ENCODE measurements at places on chromosomes 2 and 18.

GRCh38 chr18:14767474-14767873 lies 19.5 kb downstream of the ANKRD30B start:
- DNase-seq = no peak

GRCh38 chr2:42139101-42139500 lies 30.1 kb upstream of the EML4 start:
- no peak for DNase-seq

- no peak for DNase-seq
Observed at GRCh38 chr18:50115095-50115494, 79.9 kb downstream of the MYO5B start.

DNA sequence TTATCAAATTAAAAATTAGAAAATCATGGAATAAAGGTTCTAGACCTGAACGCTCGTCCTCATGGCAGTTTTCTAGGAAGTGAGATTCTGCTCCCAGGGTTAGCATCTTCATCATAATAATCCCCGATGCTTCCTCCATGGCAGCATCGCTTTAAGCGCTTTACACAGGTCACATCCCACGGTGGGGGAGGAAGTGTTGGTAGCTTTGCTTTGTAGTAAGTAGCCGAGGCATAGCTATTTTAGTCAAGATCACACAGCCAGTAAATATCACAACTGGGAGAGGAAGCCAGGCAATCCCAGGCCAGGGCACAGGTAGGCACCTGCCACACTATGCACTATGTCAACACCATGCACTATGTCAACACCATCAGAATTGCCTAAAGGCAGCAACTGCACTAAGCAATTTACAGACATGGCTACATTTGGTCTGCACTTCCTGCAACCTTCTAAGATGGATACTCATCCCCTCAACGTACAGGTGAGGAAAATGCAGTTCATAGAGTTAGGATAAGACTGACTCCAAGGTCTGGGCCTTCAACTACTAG lies 205.5 kb downstream of the FBXO15 start:
- DNase-seq = no peak

DNA sequence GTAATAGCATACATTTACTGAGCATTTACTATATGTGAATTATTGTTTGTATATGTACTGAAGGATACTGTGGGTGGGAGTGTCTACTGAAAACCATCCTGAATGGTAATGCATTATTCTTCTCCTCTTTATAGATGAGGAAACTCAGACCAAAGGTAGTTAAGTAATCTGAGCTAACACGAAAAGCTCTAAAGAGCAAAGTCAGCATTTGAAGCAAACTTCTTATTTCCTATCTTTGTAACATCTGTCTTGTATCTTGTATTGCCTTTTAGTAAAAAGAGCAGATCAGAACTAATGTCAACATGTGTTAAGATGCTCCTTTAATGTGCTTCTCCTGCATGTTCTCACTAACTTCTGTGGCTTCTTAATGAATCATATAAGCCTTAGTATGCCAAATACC lies 382.8 kb upstream of the NXPH2 start:
- DNase-seq = no peak

DNA sequence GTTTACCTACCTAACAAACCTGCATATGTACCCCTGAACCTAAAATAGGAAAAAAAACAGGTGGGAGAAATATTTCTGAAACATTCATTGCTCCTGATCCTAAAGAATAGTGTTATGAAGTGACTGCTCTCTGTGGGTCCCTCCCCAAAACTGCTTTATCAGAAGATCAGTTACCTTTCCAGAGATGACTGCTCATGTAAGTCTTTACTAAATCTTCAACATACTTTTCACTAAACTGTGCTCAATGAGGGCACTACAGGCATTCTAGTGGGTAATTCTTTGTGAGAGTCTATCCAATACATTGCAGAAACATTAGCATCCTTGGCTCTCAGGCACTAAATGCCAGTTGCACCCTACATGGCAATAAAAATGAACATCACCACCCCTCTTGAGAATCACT lies 189.3 kb upstream of the STK17B start:
- no peak for DNase-seq

- DNase-seq = no peak
Observed at GRCh38 chr2:41149054-41149453, 697.2 kb upstream of the SLC8A1 start.

DNA sequence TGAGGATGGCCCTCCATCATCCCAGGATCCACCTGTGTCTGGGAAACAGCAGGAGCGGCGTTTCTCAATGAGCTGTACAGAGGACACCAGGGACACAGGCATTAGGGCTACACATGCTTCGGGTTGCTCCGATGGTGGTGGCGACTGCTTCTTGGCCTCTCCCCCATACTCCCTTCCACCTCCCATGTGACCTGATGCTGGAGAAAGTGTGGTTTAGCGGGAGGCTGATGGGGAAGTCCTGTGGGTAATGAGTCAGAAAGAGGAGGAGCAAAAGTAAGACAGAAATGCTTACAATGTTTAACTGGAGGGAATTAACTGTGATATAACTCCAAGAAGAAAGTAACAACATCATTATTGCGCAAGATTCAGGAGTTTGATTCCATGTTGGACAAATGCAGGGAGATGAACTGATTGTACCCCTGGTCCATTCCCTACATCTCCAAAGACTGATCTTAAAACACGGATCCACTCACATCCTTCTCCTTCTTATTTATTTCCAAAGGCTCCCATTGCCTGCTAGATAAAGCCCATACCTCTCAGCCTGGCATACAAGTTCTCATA lies 186.6 kb downstream of the NRP2 start:
- no peak for DNase-seq

GRCh38 chr18:75285876-75286275 lies 75.3 kb downstream of the TSHZ1 start:
- no peak for DNase-seq

DNA sequence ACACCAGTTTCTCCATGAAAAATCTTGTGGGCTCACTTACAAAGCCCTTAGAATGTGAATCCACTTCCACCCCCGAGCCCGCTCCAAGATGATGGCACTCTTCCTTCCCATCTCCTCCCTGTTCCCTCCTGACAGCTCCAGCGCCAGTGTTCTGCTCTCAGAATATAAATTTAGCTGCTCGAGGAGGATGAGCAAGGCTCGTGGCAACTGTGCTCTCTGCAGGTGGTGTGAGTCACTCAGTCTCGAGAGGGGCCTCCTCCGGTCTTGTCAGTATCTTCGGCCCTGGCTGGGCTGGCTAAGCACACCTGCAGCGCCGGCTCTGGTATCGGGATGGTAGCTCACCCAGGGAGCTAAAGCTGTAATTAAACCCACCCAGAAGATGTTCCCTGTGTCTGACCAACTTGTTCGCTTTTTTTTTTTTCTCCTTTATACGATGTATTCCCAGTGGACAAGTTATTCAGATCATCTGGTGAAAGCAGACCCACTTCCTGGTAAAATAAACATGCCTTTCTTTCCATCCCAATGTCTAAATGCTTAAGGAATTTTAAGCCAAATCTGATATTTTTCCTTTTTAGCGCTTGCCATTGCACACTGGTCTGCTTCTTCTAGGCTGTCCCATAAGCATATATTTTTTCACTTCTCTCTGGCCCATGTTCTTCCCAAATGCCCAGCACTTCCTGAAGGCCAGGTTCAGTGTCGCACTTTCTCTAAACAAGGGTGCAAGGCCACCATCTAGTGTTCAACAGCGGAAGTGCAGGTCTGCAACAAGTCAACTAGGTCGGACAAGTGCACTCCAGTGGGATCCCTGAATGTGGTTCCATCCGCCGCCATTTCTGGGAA lies 31.4 kb upstream of the YPEL5 start:
- peak; percentile 60 for DNase-seq

GRCh38 chr2:85137156-85137555 lies 4.0 kb downstream of the TCF7L1 start:
- no peak for DNase-seq

DNA sequence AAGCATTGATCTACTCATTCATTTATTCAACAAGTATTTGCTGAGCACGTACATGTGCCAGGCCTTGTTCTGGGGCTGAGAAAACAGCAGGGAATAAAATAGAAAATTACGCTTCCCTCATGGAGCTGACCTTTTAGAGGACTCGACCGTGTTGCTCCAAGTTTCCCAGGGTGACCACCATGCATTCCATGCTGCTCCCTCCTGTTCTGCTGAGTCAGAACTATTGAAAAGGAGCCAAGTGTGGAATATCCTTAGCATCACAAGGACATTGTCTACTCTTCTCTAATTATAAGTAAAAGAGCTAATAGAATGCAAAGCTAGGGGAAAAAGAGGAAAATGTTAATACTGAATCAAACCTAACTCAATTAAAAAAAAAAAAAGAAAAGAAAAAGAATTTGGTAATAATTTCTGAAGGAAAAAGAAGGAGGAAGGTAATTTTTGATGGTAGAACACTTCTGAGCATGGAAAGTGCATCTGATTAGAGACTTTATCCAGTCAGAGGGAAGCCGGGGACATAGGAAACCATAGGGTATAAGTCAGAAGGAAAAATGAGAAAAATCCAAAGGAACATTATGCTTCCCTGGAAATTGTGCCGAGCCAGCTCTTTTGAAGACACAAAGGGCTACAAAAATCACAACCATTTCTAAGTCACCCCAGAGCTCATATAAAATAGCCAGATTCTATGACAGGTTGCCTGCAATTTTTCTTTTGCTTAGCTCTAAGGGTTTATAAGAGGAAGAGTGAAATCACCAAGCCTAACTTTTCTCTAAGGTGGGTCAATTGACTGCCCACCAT lies 339.4 kb downstream of the RND3 start:
- no peak for DNase-seq

DNA sequence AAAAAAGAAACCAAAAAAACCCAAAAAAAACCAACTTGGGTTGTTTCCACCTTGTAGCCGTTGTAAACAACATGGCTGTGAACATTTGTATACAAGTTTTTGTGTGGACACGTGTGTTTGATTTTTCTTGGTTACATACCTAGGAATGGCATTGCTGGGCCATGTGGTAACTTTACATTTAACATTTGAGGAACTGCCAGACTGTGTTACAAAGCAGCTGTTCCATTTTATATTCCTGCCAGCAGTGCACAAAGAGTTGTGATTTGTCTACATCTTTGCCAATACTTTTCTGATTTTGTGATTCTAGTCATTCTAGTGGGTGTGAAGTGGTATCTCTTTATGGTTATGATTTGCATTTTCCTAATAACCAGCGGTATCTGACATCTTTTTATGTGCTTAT lies 22.5 kb downstream of the LPIN1 start:
- DNase-seq = no peak

DNA sequence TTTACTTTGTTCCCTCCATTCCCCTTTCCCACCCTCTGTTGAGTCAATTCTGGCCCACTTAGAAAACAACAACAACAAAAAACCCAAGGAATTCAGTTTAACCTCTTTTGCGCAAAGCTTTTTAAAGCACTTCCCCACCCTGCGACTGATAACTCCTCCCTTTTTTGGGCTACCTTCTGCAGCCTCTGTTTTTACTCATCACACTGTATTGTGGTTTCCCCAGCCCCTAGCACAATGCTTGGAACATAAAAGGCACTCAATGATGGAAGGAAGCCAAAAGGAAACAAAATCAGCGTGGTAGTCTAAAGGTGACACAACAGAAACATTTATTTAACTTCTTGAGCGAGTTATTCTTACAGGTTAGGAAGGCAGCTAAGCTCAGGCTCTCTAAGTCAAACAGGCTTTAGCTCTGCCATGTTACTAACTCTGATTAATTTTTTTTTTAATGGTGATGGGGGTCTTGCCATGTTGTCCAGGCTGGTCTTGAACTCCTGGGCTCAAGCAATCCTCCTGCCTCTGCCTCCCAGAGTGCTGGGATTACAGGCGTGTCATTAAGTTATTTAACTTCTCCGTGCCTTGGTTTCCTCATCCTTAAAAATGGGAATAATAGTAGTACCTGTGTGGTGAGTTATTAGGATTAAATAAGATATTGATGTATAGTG lies 1.3 kb downstream of the CEP68 start:
- DNase-seq = no peak

DNA sequence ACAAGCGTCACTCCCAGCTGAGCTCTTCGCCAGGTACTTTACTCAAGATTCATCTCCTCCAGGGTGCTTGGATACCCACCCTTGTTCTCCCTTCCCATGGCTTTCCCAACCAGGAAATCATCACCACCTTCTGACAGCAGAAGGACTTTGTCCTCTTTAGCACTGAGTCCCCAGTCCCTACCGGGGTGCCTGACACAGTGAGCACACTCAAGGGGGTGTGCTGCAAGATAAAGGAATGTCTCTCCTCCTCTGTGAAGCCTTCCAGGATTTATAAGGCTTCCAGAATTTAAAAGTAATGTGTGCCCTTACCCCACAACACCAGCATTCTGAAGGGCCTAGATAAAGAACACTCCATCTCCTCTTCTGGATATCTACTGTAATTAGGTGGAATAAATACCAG lies 39.6 kb downstream of the ACVR1 start:
- DNase-seq = no peak

DNA sequence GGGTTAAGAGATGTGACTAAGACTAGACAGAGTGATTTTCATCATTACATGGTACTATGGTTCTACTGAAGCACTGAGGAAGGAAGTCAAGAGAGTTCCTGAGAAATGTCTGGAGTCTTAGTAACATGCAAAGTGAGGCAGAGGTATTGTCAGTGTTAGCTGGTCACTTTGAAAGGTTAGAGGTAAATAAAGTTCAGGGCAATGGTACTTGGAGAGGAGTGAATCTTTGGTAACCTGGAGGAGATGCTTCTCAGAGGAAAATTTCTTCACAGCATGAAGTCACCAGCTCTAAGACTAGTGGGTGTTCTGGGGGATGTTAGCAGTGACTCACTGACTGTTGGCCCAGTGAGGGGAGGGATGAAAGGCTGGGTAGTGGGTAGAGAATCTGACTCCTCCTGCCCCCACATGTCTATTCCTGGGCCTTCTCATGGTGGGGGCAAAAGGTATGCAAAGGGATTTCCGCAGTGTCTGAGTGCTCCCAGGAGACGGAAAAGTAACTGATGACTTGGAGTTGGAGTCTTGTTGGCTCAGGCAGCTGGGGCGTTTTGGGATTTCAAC lies 23.3 kb upstream of the IL1RN start:
- DNase-seq = no peak

DNA sequence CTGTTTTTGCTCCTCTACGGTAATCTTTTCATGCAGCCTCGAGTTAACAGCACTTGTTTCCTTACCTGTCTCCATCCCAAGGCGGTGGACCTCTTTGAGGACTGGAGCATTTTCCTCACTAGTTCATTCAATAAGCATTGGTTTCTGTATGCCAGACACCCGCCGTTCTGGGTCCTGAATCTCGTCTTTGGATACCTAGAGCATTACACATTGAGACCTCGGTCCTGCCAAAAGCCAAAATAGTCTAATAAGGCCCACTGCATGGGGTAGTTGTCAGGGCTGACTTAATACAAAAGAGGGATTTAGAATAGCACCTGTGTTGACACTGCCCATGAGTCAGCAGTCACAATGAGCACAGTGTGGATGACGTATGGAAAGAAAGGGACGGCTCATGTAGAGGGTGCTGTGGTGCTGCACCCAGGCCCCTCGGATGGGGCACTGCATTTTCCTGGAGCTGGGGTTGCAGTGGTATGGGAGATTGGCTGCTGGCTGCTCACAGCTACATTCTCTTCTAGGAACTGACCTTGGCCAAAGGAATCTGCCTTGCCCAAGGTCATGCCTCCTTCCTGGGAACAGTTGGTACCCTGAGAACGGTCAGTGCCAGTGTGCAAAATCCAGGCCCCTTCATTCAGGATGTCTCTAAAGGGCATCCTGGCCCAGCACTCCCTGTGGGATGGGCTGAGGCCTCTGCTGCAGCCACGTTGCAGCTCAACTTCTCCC lies 126.9 kb upstream of the NCK2 start:
- DNase-seq = no peak

- no peak for DNase-seq
Observed at GRCh38 chr18:22253676-22254075, 84.3 kb downstream of the GATA6 start.

GRCh38 chr2:144357623-144358373 lies 162.1 kb downstream of the ZEB2 start:
- DNase-seq = no peak

- DNase-seq = no peak
Observed at GRCh38 chr2:85163675-85164074, 30.5 kb downstream of the TCF7L1 start.
